ENCODE measurements at places on chromosomes 13 and 19.
A peak's percentile ranks its signal among the peaks of the same experiment; 100 is the strongest.

DNA sequence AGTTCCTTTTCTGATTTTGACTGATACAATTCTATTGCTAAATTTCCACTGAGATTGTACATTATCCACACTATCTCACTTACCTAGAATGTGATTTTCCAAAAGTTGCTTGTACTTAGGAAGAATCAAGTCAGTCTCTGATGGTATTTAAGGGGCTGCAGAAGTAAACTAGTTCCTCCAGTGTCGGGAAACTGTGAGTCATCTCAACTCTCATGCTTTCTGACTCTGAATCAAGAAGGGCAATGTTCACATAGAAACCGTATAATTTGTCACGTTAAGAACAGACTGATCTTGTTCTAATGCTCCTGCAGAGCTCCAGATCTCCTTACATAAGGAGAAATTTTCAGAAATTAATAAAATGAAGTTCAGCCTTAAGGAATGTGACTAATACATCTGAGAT is 369.3 kb downstream of the KLF5 start:
- DNase-seq = no peak

DNA sequence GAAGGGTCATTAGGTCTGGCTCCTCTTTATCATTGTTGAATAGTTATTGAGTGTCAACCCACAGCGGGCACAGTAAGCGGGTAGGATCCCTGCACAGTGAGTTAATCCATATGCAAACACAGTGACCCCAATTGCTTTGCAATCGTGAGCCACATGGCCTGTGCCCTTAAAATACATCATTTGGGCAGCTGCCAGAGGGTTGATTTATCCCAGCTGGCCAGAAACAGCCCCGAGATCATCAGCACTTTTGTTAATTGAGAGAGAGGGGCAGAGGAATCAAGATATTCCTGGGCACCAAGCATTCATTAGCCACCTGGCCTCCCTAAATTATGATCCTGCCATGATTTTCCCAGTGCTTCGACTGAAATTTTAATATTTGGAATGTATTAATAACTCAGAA is 9.8 kb upstream of the CNMD start:
- no peak for DNase-seq

DNA sequence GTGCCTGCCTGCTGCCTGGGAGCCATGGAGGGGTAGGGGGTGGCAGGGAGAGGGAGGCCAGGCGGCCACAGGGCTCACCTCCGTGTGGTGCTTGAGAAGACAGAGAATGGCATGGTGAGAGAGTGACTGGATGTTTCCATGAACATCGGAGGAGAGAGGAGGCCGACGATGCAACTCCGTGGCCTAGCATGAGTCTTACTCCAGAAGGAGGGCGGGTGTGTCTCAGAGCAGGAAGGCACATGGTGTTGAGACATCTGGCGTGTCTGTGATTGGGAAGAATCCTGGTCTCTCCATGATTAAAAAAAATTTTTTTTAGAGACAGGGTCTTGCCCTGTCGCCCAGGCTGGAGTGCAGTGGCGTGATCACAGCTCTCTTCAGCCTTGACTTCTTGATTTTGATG is 5.1 kb downstream of the IRGC start:
- peak; percentile 42 for DNase-seq

- DNase-seq = no peak
Observed at GRCh38 chr19:10107817-10108367, 1.7 kb downstream of the PPAN start.

DNA sequence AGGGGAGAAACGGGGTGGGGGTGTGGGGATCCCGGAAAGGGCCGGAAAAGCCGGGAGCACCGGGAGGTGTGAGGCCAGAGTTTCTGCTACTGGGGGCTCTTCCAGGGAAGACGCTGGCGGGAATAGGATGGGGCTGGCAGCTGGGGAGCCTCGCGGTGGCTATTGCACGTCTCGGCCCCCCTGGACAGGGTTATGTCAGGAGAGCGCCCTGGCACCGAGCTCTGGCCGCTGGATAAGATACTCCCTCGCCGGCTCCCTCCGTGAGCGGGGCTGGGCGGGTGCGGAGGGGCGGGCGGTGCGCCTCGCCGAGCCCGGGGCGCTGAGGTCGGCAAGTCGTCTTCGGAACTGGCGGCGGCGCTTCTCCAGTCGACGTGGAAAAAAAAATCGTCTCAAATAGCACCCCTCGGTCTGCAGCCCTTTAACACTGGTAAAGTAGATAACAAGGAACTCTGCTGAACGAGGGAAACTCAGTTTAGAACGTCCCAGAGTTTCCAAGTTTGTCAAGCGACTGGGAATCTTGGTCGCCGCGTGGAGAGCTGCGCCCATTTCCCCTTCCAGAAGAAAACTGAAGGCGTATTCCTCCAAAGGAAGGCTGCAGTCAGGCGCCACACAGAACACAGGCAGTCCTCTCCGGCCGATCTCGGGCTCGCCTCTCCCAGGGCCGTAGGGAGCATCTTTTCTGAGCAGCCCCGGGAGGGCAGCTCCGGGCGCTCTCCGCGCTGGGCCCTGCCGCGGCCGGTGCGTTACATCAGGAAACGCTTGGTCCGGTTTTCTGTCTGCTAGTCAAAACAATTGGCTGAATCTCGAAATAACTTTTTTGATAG is 115.1 kb downstream of the KCNRG start:
- peak; percentile 74 for DNase-seq

DNA sequence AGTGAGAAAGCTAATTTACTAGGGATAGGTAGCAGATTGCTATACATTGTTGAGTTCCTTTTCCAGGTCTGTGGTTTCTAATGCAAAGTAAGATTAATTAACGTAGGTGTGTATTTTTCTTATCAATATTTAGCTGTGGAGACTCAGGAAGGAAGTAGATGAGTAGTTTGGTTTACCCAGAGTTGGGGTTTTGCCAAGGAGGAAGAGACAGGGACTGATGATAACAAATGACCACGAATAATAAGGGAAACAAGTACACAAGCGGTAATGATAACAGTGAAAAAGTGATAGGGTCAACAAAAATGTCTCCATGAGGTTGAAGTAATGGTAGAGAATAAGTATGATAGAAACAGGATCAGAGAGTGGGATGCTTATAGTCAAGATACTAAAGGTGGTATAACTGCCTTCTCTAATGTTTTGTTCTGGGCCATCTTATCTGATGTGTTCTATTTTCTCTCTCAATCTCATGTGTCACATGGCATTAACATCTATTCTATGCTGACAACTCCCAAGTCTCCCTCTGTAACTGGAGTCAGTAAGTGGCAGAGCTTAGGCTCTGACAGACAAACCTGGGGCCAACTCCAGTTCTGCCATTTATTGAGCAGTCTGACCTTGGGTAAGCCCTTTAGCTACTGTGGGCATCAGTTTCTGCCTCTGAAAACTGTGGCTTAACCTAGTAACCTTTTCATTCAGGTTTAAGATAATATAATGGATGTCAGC is 8.8 kb downstream of the OBI1 start:
- DNase-seq = no peak

- peak; percentile 97 for DNase-seq
Observed at GRCh38 chr19:35247526-35248309, 1.1 kb upstream of the LSR start.

DNA sequence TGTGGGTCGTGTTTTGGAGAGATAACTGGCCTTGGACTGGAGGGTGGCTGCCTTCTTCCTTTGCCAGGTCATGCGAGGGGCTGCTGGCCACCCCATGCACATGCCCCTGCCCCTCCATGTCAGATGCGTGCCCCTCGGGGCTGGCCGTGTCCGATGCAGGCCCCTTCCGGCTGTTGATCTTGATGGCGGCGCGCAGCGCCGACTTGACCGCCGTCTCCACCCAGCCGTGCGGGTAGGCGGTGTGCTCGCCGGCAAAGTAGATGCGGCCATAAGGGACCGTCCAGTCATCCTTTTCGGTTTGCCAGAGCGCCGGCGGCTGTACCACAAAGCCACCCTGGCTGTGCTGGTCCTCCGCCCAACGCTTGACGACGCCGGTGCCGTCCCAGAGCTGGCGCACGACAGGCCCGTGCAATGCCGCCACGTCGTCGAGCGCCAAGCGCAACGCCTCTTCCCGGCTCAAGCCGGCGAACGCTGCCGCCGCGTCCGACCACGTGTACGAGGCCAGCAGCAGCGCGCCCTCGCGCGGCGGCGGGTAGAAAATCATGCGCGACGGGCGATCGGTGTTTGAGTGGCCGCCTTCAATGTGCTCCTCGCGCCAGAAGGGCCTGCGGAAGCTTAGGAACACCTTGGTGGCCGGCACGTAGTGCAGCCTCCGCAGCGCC is 6.9 kb downstream of the IL4I1 start:
- peak; percentile 93 for DNase-seq

DNA sequence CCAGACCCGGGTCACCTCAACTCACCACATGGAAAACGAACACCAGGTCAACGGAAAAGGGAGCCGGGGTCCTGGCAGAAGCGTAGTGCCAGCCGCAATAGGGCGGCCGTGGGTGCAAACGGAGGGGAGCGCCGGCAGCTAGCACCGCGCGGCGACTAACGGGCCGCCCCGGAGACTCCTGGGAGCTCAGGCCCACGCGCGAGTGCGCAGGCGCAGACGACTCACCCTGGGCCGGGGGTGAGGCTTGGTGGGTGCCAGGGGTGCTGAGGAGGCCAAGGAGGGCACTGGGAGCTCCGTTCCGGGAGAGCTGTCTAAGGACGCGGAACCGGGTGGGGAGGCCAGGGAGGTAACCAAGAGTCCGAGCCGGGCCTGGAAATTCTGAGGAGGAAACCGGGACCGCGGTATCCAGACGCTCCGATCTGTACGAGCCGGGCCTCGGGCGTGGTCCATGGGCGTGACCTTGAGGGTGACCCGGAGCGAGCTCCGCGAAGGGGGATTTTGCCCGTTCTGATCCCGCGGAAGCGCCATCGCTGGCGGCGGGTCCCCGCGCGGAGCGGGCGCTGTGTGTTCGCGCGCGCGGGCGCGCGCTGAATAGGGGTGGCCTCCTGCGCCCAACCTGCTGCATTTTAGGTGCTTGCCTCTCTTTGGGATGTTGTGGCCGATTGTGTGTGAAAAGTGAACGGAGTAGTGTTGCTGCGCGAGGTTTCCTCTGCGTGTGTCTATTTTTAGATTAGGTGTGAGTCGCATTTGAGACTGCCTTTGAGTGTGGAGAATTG is at the start of gene ZNF382:
TSS of gene ZNF382 (plus strand) at position 213 of the 776 bp plus-strand sequence. CDS start 4,602 bp downstream, outside the sequence.
- peak; percentile 85 for DNase-seq

DNA sequence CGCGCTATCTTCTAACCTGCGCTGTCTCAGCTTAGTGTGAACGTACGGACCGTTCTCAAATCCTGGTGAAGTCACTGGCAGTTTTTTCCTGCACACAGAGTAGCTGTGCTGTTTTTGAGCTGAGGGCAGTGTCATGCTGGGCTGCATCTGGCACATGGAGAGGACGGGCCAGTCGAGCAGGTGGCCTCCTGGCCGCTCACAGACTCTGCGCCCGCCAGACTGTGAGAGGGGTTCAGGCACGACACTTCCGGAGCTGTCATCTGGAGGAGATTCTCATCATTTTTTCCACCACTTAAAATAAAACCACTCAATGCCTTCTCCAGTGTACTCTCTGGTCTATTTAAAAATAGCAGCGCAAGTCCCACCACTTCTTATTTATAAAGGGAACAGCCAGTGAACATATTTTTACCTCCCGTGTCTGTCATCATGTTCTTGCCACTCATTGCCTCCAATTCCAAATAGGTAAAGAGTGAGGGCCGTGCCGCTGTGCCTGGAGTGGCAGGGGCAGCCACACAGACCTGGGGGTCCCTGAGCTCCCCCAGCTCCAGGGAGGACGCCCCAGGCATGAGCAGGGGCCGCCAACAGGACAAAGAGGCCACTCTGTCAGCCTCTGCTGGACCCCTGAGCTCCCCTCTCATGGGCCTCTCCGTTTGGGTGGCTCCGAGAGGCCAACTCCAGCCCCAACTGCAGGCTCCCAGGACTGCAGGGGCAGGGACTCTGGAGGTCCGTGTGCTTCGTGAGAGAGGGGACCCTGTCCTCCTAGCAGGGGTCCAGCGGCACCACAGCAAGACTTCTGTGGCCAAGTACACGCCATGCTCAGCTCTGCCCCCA is 36.9 kb upstream of the GRTP1 start:
- DNase-seq = peak; percentile 48

GRCh38 chr13:23146006-23146405 is 34.8 kb upstream of the SGCG start:
- DNase-seq = no peak

- DNase-seq = no peak
Observed at GRCh38 chr19:45087531-45087930, 5.4 kb upstream of the PPP1R37 start.

DNA sequence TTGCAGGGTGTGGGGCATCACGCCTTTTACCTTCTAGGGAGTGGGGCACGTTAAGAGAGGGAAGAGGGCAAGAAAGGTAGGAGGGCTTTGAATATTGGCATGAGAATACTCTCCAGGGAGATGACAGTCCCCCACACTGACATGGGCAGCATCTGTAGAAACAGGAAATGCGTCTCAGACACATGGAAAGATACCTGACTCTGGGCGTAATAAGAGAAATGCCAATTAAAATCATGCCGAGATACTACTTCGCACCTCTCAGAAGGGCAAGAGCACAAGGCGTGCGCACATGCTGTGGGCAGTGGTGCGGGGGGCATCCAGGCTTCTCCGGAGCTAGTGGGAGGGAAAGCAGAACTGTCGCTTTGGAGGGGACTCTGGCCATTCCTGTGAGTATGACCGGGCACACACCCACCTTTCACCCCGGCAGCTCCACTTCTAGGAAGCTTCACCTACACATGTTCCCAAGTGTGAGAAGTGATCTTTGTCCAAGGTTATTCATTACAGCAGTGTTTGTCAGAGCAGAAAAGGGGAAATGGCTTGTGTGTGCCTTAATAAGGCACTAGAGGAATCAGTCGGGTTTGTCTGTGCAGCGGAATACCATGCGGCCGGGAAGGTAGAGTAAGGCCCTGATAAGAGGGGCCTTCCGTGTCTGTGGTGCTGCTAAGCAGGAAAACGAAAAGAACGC is 99.5 kb downstream of the SIPA1L3 start:
- no peak for DNase-seq

DNA sequence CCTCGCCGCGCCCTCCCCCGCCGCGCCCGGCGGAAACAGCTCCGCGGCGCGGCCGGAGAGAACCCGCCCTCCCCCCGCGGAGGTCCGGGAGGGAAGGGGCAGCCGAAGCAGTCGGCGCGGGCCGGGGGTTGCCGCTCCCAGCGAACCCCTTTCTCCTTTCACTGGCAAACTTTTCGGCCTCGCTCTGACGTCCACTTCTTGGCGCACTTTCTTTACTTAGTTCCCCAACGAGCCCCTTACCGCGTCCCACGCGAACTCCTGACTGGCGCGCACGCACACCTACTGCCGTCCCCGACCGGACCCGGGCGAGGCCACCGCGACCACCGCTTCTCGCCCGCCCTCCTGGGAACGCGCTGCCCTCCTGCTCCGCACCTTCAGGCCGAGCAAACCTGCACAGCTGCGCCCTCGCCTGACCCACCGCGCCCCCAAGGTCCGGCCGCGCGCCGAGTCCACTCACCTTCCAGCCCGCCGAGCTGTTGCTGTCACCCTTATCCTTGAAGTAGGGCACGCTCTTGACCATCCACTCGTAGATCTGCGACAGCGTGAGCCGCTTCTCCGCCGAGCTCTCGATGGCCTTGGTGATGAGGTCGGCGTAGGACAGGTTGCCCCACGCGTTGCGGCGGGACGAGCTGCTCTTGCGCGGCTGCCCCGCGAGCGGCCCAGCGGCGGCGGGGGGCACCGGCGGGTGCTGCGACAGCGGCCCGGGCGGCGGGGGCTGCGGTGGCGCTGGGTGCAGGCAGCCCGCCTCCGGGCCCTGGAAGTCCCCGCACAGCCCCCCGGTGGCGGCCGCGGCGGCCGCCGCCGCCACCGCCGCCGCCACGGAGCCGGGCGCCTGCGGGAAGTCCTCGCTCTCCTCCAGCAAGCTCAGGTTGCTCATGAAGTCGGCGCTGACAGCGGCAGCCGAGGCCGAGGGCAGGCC is 1.1 kb downstream of the FOXO1 start:
- peak; percentile 72 for DNase-seq

Data from H7 (cell line).